ENCODE measurements at places on chromosomes 7 and 10. TPM values are rescaled to one million over a fixed set of nuclear protein-coding genes. Genes with fewer than 3 reads are reported as not detected.
A peak's percentile ranks its signal among the peaks of the same experiment; 100 is the strongest.

DNA sequence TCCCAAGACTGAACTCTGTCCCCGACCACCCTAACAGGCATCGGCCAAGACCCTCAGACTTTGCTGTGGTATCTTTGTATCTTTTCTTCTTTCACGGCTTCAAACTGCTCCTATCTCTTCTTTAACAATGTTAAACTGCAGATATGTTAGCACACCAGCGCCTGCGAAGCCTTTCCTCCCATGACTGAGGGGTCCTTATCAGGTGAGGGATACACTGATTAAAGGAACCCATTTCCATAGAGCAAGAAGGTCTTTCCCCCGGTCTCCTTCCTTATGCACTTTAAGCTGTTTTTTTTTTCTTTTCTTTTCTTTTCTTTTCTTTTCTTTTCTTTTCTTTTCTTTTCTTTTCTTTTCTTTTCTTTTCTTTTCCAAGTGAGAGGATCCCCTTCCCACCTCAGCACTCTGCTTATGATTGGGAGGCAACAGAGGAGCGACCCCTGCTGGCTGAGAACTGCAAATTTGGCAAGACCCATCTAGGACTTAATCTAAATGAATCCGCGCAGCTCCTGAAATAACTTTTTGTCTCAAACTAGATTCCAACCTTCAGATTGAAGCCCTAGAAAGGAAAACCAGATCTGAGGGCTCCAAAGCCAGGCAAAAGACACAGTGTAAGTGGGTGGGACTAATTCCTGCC lies 109.9 kb downstream of the ITGB8 start:
- no peak for DNase-seq

- no peak for DNase-seq
These were observed 22.1 kb downstream of the RELN start for GRCh38 chr7:103967401-103967800.

DNA sequence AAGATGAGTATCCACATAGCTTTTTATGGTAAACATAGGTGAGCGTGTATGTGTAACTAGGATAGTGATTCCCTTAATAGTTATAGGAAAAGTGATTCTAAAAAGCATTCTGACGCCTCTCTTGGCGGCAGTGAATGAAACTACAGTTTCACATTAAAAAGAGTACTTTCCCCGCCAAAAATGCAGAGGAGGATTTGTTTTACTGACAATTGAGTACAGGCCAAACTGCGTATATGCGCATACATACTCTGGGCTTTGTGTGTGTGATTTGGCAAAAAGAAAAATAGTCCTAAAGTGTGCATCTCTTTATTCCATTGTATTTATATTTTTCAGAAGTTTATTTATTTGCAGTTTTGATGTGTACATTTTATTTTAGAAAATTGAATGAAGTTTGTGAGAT lies 10.3 kb downstream of the CUL1 start:
- DNase-seq = no peak

GRCh38 chr10:135132-135600 lies at the start of gene ZMYND11:
TSS of gene ZMYND11 (plus strand) at chr10:135455. CDS start at chr10:180013, 44,558 bp downstream.
- DNase-seq = peak; percentile 65

GRCh38 chr7:13496976-13497375 lies 492.5 kb downstream of the ETV1 start:
- DNase-seq = no peak

GRCh38 chr7:67493366-67493765 lies 496.7 kb downstream of the TYW1 start:
- no peak for DNase-seq

IFIT3 gene
- 9.3 TPM for polyA plus RNA-seq

DNA sequence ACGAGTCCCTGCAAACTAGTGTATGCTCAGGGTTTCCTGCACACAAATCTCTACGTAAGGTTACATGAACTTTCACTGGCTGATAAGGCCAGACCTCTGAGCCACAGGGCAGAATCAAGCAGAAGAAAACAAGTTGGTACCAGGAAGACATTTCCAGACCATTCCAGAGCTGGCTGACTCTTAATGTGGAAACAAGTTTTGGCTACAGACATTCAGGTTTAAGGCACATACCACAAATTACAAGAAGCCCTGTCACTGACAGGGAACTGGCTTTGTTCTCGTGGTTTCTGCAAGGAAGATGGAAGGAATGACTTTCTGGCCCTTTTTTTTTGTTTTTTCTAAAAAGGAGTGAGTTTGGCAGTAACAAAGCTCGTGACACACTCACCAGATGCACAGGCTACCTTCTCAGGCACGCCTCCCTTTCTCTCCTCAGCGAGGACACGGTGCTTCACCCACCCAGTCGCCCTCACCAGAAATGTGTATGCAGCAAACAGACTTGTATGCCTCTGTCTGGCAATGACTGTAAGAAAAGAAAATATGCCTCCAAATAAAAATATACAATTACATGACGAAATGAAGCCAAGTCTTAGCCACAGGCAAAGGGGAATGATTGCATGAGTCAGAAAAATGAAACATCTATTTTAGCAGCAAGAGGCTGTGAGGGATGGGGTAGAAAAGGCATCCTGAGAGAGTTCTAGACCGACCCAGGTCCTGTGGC lies 22.6 kb downstream of the PLAC9 start:
- DNase-seq = peak; percentile 63

- DNase-seq = no peak
These were observed 4.2 kb downstream of the GDF2 start for GRCh38 chr10:47326306-47326926.

- DNase-seq = no peak
These were observed 180.9 kb upstream of the LYZL1 start for GRCh38 chr10:29107866-29108498.

GRCh38 chr10:111481261-111481826 lies 404.5 kb downstream of the ADRA2A start:
- no peak for DNase-seq

DNA sequence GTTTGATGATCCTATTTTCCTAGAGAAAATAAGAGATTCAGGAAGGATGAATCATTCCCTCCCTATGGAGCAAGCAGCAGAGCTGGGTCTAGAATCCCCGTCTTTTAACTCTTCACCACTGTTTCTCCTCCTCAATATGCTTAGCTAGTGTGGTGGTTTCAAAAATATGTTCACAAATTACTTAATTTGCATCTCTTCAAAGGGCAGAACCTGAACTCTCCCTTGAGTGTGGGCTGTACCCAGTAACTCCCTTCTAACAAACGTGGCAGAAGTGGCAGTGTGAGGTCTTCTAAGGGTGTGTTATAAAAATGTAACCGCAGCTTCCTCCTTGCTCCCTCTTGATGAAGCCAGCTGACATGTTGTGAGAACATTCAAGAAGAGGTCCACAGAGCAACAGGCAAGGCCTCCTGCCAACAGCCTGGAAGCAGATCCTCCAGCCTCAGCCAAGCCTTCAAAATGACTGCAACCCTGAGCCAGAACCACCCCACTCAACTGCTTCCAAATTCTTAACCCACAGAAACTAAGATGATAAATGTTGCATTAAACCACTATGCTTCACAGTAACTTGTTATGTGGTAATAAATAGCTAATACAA lies 36.6 kb downstream of the SRPK2 start:
- DNase-seq = peak; percentile 81

- DNase-seq = no peak
These were observed 179.7 kb downstream of the PRKCQ start for GRCh38 chr10:6400331-6400730.

PRKCQ gene
- polyA plus RNA-seq = 9.9 TPM

GRCh38 chr10:102998399-102998907 lies 80.4 kb downstream of the CNNM2 start:
- no peak for DNase-seq

DDC gene
- 0.51 TPM for polyA plus RNA-seq

DNA sequence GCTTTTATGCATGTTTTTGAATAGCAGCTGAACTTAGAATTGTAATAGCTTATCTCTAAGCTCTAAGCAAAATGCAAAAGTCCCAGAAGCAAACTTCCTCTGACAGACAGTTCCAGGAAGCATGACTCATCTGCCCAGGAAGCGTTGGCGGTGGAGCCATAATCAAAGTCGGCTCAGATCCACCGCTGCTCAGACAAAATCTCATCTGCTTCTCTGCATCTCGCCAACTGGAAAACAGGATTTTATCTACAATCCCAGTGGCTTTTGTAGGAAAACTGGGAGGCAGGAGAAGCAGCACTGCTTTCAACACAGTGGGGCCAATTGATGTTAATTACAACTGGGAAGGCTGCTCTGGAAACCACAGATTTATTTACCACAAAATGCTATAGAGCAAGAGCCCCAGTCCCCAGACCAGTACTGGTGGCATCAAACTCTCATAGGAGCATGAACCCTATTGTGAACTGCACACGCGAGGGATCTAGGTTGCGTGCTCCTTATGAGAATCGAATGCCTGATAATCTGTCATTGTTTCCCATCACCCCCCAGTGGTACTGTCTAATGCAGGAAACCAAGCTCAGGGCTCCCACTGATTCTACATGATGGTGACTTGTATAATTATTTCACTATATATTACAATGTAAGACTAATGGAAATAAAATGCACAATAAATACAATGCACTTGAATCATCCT lies 99.9 kb downstream of the CUBN start:
- DNase-seq = peak; percentile 78

TMEM140 gene
- polyA plus RNA-seq = 13.7 TPM

NEUROD6 gene
- 0.12 TPM for polyA plus RNA-seq

DNA sequence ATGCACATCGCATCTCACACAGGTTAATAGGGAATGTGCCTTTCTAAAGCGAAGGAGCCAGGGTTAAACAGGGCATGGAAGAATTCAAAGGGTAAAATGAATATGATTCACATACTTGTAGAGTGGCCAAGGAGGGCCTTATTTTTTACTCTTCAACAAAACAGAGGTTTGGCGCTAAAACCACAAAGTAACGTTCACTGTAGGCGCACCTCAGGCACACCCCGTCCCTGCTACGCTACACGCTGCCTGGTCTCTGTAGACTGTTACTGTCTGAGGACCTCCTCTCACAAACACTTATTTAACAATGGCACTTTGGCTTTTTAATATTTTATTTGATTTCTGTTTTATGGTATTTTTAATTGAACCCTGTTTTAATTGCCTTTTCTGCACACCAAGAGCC lies 462.1 kb upstream of the GALNT17 start:
- DNase-seq = no peak

DNA sequence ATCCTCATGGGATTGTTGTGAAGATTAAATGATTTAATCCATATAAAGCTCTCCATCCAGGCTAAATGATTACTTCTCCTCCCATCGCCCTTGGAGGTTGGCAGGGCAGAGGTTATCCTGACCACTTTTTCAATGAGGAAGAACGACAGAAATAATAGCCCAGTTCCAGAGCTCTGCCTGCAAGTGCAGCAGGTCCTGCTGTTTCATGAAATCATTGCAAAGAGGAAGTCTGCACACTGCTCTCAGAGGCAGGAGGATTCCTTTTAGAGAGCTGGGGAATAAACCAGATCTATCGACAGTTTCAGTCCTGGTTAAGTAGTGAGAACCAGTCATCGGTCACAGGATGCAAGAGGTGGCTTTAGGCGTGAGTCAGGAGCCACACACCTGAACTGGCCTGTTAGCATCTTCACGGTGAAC lies 25.0 kb upstream of the CDH23 start:
- no peak for DNase-seq

PDZD7 gene
- 0.76 TPM for polyA plus RNA-seq

- peak; percentile 64 for DNase-seq
These were observed 8.7 kb upstream of the GLRX3 start for GRCh38 chr10:130127364-130128061.

- DNase-seq = no peak
These were observed 143.8 kb upstream of the BMPER start for GRCh38 chr7:33761449-33762080.

TRPV6 gene
- polyA plus RNA-seq = 0.10 TPM

LLCFC1 gene
- not detected for polyA plus RNA-seq

- no peak for DNase-seq
These were observed 98.7 kb upstream of the PPIF start for GRCh38 chr10:79248341-79249185.

DNA sequence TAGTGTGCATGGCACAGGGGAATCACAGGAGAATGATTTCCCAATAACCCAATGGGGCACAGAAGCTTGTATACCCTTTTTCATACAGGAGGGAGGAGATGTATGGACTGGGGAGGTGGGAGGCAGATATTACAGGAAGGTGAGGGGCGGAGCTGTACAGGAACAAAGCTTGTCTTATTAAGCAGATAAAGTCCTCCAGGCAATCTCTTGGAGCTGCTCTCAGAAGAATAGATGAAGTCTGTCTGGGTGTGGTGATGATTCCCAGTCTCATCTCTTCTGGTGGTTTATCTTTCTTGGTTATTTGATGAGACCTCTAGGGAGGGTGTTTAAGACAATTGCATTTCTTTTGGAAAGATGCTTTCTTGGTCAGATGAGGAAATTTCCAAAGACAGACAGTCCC lies 25.1 kb upstream of the CPA5 start:
- no peak for DNase-seq

BHLHA15 gene
- polyA plus RNA-seq = 0.68 TPM

DUSP5 gene
- 3.3 TPM for polyA plus RNA-seq

- DNase-seq = no peak
These were observed 237.5 kb downstream of the TNS3 start for GRCh38 chr7:47344171-47344955.

IQCE gene
- 12.0 TPM for polyA plus RNA-seq

COL1A2 gene
- polyA plus RNA-seq = 1,848 TPM

- DNase-seq = no peak
These were observed 292.2 kb upstream of the TAC1 start for GRCh38 chr7:97439637-97440214.

GRCh38 chr7:123816916-123817315 lies 28.1 kb upstream of the HYAL4 start:
- no peak for DNase-seq

GALNT17 gene
- polyA plus RNA-seq = not detected

SFMBT2 gene
- polyA plus RNA-seq = 7.9 TPM

DNA sequence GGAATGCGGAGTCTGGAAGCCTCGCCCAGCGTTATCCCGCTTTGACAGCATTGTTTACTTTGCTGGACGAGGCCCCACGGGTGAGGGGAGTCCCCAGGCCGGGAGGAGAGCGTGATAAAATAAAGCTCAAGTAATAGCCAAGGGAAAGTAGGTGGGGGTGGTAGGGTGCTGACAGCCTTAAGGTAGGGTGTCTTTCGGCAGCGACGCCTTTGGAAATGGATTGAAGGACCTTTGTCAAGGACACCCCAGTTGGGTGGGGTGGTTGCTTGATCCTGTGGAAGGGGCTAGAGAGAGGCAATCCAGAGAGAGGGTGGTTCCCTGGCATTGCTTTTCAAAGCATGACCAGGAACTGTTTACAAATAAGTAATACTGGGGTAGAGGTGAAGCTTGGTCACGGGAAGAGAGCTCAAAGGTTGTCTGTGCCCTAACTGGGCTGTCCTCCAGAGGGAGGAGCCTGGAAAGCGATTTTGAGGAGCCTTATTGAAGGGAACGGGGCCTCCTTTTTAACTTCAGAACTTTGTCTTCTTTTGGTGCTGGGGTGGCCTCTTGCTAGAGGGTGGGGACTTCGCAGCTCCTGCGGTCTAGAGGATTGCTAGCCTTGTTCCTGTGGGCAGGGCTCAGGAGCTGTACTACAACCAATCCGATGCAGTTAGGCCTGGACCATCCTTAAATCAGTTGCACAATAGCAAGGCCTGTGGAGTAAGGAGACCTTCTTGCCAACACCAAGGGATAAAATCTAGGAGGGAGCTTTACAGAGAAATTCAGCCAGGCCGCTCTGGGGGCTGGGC lies 1.3 kb downstream of the EIF4EBP2 start:
- DNase-seq = peak; percentile 82

DNA sequence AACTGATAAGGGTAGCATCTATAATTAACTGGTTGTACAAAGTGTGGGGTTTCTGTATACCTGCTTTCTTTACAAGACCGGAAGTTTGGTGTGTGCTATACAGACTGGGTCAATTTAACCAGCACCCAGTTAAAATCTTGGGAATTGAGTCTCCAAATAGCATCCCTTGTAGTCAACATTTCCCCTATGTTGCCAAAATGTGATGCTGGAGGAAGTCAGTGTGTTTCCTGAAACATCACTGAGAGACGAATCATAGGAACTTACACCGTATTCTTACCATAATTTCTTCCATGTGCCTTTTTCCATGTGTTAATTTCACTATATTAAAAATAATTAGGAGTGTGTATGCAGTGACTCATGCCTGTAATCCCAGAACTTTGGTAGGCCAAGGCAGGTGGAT lies 1.7 kb downstream of the AKR1C4 start:
- no peak for DNase-seq
